Osteocyte (in vitro differentiated cells): ENCODE measurements at places on chromosomes 2 and 18. TPM values are rescaled to one million over a fixed set of nuclear protein-coding genes. Genes with fewer than 3 reads are reported as not detected.

- DNase-seq = no peak
- no peak overlapping the region for H3K27ac ChIP-seq
- no peaks in the 10 kb centered on the region for H3K36me3 ChIP-seq
- peaks cover 16% of the 10 kb centered on the region for H3K27me3 ChIP-seq
- no peak overlapping the region for H3K4me3 ChIP-seq
These were observed 4.7 kb upstream of the MAP4K4 start for GRCh38 chr2:101692766-101693165.

- H3K4me1 ChIP-seq = peaks cover 10% of the 10 kb centered on the region
- H3K36me3 ChIP-seq = no peaks in the 10 kb centered on the region
- no peak overlapping the region for H3K27ac ChIP-seq
- no peaks in the 10 kb centered on the region for H3K27me3 ChIP-seq
- DNase-seq = no peak
These were observed 4.0 kb downstream of the FLACC1 start for GRCh38 chr2:201353116-201353515.

KLHL29 gene
- 5.0 and 5.2 TPM in 2 replicates for total RNA-seq

TYMS gene
- 31.0 and 35.7 TPM in 2 replicates for total RNA-seq

GRCh38 chr2:86706220-86706619, 13.9 kb upstream of the RMND5A start:
- H3K4me1 ChIP-seq = peaks cover 10% of the 10 kb centered on the region
- no peak overlapping the region for H3K27ac ChIP-seq
- no peak overlapping the region for H3K4me3 ChIP-seq
